ENCODE measurements at places on chromosomes 5 and 9.

DNA sequence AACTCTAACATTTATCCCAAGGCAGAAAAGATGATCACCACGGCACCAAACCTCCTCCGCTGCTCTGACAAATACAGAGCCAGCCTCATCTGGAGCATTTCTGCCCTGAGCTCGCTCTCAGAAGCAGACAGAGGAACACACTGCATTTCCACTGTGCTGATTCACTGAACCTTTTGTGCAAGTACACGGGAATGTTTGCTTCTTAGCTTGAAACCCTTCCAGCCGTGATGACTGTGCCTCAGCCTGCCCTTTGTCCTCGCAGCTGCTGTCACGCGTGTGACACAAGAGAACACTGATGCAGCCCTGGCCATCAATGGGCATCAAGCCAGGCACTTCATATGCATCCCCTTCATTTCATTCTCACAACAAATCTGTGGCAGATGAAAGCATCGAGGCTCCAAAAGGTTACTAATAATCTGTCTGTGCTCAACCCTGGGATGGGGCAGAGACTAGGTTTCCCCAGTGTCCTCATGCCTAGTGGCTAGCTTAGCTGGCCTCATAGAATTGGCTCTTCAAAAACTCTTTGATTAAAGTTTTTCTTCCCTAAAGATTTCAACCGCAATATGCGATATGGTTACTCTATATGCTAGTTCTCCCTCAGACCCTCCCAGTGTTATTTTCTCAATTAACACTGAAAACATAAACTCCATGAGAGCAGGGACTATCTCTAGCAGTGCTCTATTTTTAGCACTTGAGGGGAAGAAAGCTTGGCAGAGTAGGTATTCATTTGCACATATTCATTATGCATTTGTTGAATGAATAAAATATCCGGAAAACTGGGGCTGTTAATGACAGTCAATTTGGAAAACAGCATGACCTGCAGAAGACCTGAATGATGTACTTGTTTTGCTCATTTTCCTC, 7.3 kb downstream of the CDC14B start:
- no peak for DNase-seq

DNA sequence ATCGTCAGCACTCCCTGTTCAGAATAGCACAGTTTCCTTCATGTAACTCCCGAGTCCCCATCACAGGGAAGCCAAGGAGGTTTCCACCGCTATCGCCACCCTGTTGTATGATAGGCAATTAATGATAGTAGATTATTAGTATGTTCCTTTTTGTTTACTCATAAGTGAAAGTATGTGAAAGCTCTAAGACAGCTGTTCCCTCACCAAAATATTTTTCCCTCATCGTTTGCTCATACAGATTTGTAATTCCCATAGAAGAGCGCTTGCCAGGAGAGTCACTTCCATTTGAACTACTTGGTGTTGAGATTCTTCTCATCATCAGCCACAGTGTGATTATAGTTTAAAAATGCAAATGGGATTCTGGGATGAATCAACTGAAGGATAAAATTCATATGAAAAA, 140.9 kb downstream of the PAM start:
- no peak for DNase-seq

- no peak for DNase-seq
These were observed 118.4 kb downstream of the MARCHF11 start for GRCh38 chr5:16061163-16061562.

GRCh38 chr5:172645271-172646055, 4.4 kb downstream of the NEURL1B start:
- DNase-seq, result no peak

DNA sequence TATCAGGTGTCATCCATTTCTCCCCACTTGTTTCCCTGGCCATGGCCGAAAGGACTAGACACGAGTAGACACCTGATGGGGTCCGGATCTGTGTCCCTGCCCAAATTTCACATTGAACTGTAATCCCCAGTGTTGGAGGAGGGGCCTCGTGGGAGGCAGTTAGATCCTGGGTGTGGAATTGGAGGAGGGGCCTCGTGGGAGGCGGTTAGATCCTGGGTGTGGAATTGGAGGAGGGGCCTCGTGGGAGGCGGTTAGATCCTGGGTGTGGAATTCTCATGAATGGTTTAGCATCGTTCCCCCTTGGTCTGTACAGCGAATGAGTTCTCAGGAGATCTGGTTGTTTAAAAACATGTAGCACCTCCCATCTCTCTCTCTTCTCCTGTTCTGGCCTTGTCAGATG, 165.8 kb downstream of the NR3C1 start:
- no peak for DNase-seq

DNA sequence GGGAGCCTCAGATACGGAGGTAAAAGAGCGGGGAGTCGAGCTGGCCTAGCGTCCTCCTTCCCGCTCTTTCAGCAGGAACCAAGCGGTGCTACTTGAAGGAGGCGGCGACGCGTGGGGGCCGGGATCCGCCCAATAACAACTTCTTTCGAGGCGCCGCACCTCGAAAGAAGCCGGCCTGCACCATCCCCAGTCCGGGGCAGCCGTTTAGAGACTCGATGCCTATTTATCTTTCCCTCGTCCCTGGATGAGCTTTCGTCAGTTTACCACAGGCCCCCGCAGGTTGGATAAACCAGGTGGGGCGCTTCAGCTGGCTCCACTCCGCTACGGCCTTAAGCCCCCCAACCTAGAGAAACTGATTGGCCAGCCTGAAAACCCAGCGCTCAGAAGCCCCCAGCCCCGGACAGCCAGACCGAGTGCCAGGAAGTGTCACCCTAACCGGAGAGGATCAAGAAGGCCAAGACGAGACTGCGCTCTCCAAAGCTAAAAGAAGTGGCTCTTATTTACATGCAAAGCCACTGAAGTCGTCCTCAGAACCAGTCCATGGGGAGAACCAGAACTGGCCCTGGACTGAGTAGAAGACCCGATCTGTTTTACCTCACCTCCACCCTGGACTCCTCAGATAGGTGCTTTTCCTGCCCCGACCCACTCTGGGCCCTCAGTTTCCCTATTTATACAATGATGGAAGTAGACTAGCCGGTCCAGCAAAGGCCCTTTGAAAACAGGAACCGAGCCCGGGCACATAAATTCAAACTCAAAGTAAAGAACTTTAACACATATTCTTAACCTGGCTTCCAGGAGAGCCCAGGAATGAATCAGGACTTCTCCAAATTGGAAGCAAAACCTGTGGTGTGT, 1.4 kb downstream of the HAND1 start:
- DNase-seq, result no peak

Data from stimulated activated naive CD8-positive, alpha-beta T cell treated with anti-CD3 and anti-CD28 coated beads, Interleukin-15, Interleukin-2, amounts not matched to agents 100 U/mL and 50 U/mL, for 24 hours (primary cell).